SK-MEL-5 (cell line): ENCODE measurements at places on chromosomes 13 and 19. TPM values are rescaled to one million over a fixed set of nuclear protein-coding genes. Genes with fewer than 3 reads are reported as not detected.
A peak's percentile ranks its signal among the peaks of the same experiment; 100 is the strongest.

DNA sequence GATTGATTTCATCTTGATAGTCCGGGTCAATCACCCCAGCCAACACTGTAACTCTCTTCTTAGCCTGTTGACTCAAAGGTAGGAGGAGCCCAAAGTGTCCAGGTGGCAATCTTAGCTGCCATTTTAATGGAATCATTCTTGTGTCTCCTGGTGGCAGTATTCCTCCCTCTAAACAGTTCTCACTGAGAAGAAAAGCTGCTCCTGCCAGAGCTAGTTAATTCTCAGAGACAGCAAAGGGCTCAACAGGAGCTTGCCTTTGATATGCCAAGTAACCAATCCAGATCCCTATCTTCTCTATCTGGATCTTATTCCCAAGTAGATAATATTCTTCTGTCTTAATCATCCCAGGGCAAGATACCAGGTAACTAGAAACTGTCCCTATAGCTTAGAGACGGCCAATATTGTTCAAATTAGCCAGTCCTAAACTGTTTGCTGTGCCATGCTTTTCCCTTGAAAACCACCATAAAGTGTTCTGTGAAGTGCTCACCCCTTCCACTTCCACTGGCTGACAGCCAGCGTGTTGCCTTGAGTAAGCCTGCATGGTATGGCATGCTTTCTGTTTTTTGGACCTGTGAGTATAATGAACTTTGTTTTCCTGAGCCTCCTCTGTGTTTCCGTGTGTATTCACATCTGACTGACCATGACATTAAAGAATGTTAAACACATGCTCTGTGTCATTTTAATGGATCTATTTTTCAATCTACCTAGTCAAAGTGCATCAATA is 463.7 kb upstream of the SLITRK5 start:
- DNase-seq: no peak

The CDC42EP5 gene
- 0.26 and 0.43 TPM in 2 replicates for total RNA-seq

- no peak for DNase-seq
Observed at GRCh38 chr19:39796000-39796498, 17.4 kb downstream of the LEUTX start.

The CASP14 gene
- total RNA-seq: not detected in 2 replicates

The SKA3 gene
- total RNA-seq: 15.0 and 17.4 TPM in 2 replicates

DNA sequence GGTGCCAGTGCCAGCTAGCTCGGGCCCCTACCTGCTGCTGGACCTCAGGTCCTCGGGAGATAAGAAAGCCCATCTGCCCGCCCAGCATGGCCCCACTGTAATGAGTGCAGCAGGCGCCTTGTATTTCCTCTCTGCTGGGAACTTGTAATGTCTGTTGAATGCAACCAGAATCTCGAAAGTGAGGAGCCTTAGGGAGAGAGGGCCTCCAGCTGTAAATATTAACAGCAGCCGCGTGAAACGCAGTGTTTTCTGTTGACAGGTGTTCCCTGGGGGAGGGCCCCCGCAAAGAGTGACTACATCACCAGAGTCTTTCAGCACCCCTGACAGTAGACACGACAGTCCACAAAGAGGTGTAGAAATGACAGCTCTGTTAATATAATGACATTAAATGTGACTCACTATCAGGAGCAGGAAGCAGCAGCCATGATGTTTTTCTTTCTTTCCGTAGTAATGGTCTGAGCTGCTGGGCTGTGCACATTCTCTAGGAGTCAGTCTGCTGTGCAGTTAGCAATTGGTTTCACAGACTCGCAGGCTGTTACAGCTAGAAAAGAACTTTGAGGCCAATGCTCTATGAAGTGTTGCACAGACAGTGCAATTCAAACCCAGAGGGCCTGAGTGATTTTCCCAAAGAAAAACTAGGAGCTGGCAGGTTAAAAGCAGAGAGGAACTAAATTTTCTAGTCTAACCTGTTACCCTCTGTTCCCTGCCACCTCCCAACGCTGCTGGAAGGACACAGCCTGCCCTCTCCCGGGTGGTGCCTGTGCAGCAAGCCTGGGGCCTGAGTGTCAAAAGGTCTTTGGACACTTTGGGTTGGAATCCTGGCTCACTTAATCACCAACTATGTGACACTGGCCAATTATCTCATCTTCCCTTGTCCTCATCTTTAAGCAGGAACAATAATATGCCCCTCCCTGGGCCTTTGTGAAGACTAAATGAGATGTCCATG is 58.6 kb upstream of the WASF3 start:
- DNase-seq: peak; percentile 10

DNA sequence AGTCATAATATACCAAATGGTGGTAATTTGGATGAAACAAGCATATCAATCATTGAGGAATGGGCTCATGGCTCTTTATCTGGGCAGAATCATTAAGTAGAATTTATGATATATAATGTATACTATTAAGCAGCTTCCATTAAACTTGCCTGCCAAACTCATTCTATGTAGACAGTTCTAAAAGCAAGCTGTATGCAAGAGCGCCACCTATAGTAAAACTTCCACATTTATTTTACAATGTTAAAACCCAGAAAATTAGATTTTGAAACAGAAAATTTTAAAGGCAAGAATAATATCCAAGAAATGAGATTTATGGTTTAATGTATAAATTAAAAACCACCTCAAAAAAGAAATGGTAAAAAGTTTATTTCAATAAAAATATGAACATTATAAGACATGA is 161.5 kb downstream of the MZT1 start:
- DNase-seq: peak; percentile 60

The SGCG gene
- total RNA-seq: not detected in 2 replicates

The NUP62 gene
- 39.6 and 39.9 TPM in 2 replicates for total RNA-seq

The NALCN gene
- total RNA-seq: 0.19 and 0.24 TPM in 2 replicates

DNA sequence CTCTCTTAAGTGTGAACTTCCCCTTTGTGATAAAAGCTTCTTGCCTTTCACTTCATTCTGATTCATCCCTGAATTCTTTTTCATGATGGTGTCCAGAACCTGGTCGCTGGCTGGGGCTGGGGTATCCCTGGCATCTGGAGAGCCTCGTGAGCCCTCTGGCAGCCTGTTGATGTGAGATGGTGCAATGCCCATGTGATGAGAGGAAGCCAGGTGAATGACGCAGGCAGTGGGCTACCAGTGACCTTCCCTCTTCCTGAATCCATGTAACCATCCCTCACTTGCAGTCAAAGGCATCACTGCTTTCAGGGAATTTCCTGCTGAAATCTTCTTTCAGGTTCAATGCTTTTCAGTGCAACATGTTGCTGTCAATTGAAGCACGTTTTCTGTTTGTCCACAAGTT is 158.6 kb upstream of the SLC10A2 start:
- no peak for DNase-seq

- DNase-seq: no peak
Observed at GRCh38 chr19:30780032-30780431, 407.8 kb downstream of the ZNF536 start.

DNA sequence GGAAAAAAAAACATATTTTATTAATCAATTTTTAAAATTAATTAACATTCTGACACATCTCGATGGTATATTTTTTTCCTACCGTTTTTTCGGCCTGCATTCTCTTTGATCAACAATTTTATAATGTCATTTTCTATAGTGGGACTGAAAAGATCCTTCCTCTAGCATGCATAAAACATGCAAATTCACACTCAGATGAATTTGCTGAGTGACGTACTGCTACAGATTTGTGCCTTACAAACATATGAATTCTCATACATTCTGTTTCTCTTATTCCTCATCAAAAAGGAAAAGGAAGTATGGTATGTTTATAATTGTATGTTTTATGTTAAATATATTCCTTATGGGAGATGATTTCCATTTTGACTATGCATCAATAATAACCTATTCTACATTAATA is 458.2 kb downstream of the TSHZ3 start:
- no peak for DNase-seq

- no peak for DNase-seq
Observed at GRCh38 chr19:6987850-6988249, 33.4 kb downstream of the MBD3L2B start.

DNA sequence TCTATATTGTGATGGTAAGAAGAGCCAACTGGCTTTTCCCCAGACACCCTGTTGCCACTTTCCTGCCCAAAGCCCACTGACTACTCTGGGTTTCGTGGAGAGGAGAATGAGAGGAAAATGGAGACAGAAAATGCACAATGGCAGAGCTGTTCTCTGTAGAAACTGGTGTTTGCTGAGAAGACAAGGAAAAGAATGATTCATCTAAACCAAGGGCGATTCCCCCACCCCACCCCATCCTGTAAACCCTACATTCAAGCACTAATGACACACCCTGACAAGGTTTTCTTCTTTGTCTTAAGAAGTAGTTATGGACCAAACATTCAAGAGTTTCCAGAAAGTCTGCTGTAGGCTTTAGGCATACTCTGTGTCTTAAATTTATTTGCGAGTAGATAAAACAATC is 68.8 kb downstream of the DOCK9 start:
- DNase-seq: no peak

DNA sequence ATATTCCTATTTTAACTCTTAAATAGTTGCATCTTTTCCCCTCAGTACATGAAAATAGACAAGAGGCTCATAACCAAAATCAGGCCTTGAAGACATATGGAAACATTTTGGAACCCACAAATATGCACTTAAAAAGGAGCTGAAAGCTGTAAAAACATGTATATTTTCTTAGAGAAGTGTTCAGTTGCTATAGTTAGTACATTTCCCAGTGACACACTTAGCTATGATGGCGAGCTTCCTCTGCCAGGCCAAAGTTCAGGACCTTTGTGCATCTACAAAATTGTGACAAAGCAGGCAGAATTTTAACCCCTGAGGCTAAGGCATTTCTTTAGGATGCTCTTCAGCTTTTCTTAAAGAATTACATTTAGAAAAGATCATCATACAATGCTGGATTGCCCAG is 54.5 kb downstream of the RCBTB2 start:
- DNase-seq: no peak

DNA sequence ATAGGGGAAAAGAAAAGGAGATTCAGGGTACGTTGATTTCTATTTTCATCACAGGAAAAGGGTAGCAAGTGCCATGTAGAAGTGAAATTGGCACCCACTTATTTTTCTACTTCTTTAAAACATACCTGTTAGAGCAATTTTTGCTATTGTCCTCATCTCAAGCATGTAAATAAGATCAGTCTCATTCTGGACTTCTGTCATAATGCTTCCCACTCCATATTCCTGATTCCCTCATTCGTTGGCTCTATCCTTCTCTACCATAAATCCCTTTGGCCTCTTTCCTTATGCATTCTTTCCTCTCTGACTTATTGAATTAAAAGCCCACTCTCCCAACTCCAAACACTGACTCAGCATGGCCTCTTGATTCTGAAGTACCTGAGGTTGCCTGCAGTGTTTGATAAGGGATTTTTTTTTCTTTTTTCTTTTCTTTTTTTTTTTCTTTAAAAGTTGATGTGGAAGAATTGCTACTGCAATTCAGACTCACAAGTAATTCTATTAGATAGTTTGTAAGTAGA is 465.7 kb downstream of the SLITRK6 start:
- DNase-seq: no peak

The USHBP1 gene
- not detected in 2 replicates for total RNA-seq

The NUDT19 gene
- 13.5 and 15.6 TPM in 2 replicates for total RNA-seq

DNA sequence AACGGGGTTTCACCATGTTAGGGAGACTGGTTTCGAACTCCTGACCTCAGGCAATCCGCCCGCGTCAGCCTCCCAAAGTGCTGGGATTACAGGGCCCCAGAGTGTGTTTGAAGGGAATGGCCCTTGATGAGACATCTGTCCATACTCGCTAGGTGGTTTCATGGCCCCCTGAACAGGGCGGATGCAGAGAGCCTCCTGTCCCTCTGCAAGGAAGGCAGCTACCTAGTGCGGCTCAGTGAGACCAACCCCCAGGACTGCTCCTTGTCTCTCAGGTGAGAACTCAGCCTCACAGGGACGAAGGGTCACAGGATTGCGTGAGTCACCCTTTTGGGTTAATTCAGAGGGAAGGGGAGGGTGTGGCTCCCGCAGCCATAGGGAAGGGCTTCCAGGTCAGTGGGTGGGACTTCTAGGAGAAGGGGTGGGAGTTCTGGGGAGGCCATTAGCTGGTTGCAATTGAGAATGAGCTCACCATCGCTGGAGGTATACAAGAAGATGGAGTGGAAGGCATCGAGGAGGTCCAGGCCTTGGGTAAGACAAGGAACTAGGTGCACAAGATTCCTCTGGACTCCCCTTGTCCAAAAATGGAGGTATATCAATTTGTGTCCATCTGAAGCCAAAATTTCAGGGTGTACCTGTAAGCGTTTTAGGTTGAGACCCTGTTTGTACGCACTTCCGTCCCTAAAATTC is 9.2 kb downstream of the SHD start:
- no peak for DNase-seq

- peak; percentile 25 for DNase-seq
Observed at GRCh38 chr19:14091081-14091812, 696 bp upstream of the SAMD1 start.

- DNase-seq: peak; percentile 28
Observed at GRCh38 chr13:29511980-29512379, 83.5 kb downstream of the SLC7A1 start.

DNA sequence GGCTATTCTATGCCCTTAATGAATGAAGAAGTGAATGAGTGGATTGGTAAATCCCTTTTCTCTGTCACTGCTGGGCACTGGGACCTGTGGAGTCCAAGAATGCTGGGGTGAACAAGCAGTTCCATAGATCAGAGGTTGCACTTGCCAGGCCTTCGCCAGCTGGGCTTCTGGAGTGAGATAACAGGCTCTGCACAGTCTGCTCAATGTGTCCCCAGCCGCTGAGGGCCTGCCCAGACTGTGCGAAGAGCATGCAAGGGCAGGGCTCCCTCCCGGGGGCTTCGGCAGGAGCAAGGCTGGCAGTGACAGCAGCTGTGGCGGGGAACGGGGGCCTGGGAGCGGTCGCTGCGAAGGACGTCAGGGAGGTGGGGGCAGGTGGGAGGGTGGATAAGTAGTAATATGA is 51.3 kb downstream of the ZNF536 start:
- DNase-seq: no peak
